ENCODE measurements at places on chromosomes 13 and 19. TPM values are rescaled to one million over a fixed set of nuclear protein-coding genes. Genes with fewer than 3 reads are reported as not detected.

The DCUN1D2 gene
- 4.0 TPM for total RNA-seq

The GNG14 gene
- total RNA-seq, result not detected

The TEX29 gene
- not detected for total RNA-seq

The KLK2 gene
- total RNA-seq, result not detected

The MEIS3 gene
- 48.1 TPM for total RNA-seq

The VAV1 gene
- not detected for total RNA-seq

The OXGR1 gene
- not detected for total RNA-seq

The INSR gene
- total RNA-seq, result 18.5 TPM

The ZNF579 gene
- total RNA-seq, result 6.5 TPM

All from cardiac atrium fibroblast (primary cell).